Stimulated activated CD4-positive, alpha-beta T cell treated with anti-CD3 and anti-CD28 coated beads, Interleukin-15, amount 100 ng/mL, for 24 hours (primary cell): ENCODE measurements at places on chromosomes 13 and 19.
A peak's percentile ranks its signal among the peaks of the same experiment; 100 is the strongest.

DNA sequence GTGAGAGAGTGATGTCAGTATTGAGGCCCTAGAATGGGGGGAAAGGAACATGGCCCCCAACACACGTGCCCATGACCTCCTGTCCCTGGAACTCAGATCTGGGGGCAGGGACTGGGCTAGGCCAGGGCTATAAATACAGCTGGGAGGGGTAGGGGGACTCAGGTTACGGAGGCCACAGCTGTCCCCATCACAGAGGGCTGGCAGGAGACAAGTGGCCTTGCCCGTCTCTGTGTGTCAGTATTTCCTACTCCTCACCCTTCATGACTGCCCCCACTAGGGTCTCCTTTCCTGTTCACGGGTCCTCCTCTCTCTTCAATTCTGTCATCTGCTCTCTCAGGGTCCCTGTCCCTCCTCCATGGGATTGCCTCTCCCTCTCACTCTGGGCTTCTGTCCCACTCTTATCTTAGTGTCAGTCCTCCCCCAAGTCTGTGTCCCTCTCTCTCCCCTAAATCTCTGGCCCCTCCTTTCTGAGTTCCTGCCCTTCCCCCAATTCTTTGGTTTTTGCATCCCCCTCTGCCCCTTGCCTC lies 687 bp upstream of the HRC start:
- no peak for DNase-seq

GRCh38 chr19:51398096-51398704 lies 7.8 kb upstream of the C19orf84 start:
- no peak for DNase-seq

- no peak for DNase-seq
Measured at GRCh38 chr13:82947191-82947621, 935.1 kb downstream of the SLITRK1 start.

GRCh38 chr19:44657211-44657921 lies 13.7 kb downstream of the PVR start:
- DNase-seq, result peak; percentile 81

DNA sequence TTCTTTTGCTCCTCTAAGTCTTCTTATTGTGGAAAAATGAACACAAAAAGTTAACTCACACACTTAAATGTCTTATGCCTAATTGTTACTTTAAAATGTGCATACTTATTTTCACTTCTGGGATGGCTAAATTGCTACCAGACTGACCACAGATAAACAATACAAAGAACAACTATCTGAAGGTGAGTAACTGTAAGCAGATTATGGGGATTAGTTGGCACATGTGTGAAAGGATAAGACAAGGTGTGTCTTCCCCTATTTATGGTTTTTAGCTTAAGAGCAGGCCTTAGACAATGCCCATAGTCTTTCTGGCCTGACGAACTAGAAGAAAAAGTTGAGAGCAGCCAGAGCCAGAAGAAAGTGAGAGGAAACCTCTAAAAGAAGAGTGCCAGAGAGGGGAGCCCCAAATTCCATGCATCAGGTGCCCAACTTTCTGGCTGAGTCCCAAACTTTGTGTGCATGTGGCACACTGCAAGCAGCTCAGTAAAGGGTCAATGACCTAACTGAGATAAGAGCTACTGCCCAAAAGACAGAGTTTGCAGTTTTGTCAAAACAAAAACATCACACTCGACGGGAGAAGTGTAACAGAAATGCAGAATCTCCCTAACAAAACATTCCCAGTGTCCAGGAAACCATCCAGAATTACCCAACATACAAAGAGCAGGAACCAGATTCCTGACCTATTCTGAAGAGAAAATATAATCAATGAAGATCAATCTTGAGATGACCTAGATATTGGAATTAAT lies 375.4 kb downstream of the KCNRG start:
- no peak for DNase-seq

DNA sequence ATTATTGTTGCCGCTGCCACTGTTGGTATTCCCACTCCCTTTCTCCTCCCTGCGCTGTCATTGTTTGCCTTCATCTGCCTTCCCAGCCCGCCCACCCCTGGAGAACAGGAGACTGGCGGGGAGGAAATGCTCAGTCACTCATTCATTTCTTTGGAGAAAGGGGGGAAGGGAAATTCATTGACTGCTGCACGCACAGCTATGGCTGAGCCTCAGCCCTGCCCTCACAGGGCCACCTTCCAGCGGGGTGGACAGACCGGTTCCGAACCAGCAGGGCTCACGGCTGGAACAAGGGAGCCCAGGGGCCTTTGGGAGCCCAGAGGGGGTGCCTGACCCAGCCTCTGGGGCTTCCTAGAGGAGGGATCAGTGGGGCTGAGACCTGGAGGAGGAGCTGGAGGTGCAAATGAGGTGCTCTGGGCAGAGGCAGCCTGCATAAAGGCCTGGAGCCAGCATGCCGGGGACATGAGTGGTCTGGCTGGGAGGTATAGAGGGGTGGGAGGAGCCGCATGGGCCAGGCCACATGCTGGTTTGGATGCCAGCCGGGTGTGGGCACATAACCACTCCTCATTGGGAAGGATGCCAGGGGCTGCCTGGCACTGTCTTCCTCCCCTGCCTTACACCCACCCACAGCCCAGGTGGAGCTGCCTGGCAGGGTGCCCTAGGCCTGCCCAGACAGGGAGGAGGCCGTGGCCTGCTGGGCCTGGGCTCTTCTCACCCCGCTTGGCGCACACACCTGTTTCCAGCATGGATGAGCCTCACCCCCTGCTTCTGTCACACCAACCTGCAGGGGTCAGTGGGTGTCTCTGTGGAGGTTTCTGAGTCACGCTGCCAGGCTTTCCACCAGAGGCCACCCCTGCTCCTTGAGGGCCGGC lies 26.8 kb downstream of the PPP5C start:
- no peak for DNase-seq

- no peak for DNase-seq
Measured at GRCh38 chr13:50676602-50677001, 166.9 kb downstream of the DLEU7 start.

- no peak for DNase-seq
Measured at GRCh38 chr19:39196320-39196719, 444 bp upstream of the NCCRP1 start.

- no peak for DNase-seq
Measured at GRCh38 chr13:65595916-65596315, 1634.2 kb downstream of the PCDH9 start.

DNA sequence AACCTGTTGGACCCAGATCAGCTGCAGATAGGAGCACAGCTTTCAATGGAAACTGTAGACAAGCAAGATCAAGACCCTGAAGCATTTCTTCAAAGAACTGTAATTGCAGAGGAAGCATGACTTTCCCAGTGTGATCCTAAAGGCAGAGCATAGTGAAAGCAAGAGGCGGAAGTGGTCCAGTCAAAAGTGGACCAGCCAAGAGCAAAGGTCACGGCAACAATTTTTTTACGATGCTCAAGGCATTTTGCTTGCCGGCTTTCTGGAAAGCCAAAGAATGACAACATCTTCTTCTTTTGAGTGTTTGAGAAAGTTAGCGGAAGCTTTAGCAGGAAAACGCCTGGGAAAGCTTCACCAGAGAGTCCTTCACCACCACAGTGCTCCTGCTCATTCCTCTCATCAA lies 111.6 kb downstream of the RNF17 start:
- DNase-seq, result no peak

- peak; percentile 76 for DNase-seq
Measured at GRCh38 chr13:99425485-99426341, 75.6 kb upstream of the TM9SF2 start.

DNA sequence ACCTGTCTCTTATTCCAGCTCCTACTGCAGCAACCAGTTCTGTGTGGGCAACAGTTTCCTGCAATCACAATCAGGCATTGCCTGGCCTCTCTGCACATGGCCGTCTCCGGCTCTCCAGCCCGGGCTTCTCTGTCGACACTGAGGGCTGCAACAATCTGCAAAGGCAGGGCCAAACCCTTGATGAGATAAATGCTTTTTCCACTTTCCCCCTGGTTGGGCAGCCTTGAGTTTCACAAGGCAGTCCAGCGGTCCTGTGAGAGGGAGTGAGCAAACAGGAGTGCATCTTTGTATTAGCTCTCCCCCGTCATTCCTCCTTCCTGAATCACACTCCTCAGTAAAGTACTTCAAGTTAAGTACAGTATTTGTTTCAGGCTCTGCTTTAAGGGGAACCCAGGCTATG lies 40.7 kb upstream of the VWA8 start:
- DNase-seq, result no peak

GRCh38 chr19:2064788-2065524 lies 13.9 kb upstream of the MKNK2 start:
- DNase-seq, result no peak

DNA sequence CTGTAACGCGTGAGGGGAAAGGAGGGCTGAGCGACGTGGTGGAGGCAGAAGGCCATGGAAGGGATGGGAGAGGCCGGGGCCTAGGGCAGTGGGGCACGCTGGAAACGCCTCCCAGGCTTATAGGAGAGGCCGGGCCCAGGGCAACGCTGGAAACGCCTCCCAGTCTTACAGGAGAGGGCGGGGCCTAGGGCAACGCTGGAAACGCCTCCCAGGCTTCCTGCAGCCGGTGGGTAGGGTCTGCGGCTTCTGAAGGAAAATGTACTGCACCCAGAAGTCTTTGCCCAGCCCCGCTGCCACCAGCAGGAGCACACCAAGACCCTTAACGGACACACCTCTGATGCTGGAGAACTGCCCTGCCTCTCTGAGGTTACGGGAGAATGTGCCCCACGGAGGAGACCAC lies 9.1 kb downstream of the CACTIN start:
- peak; percentile 38 for DNase-seq

GRCh38 chr19:33348301-33349010 lies 25.1 kb upstream of the CEBPG start:
- no peak for DNase-seq

DNA sequence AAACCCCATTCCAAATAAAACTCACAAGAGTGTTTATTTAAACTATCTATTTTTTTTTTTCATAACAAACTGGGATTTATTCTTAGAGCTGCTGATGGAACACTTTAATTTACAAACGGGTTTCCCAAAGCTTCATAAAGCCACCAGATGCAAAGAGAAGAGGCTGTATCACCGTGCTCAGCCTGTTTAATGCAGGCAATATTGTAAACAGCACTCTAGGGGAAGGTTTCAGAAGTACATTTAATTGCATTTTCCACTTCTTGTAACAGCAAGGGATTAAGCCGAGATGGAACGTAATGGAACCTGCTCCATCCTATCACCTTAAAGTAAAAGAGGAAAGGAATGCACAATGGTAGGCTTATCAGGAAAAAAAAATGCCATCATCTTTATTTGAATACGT lies 550.6 kb upstream of the ARGLU1 start:
- no peak for DNase-seq

GRCh38 chr19:48051335-48052033 lies 7.6 kb upstream of the CABP5 start:
- DNase-seq, result no peak

GRCh38 chr19:31834070-31834469 lies 484.8 kb upstream of the TSHZ3 start:
- DNase-seq, result no peak

- DNase-seq, result no peak
Measured at GRCh38 chr19:29800100-29800825, 11.5 kb upstream of the CCNE1 start.

DNA sequence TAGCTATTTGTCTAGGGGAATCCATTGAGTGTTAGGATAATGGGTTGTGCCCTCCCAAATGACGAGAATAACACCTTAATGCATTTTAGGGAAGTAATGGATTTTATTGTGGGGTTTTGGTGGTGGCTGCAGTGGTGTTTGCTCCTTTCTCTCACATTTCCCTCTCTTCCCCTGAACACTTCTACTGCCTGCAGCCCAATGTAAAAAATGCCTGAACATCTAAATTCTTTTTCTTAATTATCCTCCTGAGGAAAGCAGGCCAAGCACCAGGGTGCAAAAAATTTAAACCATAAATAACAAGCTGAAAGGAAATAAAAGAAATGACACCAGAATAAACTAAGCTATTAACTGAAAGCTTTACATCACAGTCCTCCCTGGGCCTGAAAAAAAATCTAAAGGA lies 57.3 kb upstream of the PCDH8 start:
- no peak for DNase-seq

- DNase-seq, result no peak
Measured at GRCh38 chr19:3519126-3519525, 13.0 kb downstream of the FZR1 start.

- no peak for DNase-seq
Measured at GRCh38 chr13:106888148-106888547, 320.2 kb upstream of the ARGLU1 start.

GRCh38 chr13:105247830-105248229 lies 1287.6 kb downstream of the EFNB2 start:
- DNase-seq, result no peak

DNA sequence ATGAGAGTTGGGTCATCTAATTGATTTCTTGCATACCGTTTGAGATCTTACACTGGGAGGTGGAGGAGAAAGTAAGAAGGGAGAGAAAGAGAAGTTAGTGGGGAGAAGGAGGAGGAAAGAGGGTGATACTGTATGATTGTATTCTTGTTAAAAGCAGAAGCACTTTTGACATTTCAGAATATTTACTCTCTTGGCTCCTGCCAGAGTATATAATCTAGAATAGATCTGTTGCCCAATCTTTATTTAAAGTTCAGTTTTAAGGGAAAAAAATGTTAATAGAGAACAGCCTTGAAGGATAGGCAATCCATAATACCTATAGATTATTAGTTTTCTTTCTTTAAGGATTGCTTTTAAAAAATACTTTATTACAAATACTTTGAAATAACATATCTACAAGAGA lies 41.5 kb downstream of the PDS5B start:
- no peak for DNase-seq

- DNase-seq, result no peak
Measured at GRCh38 chr19:16419669-16420335, 52.0 kb downstream of the EPS15L1 start.

GRCh38 chr13:23957981-23958380 lies 60.7 kb upstream of the C1QTNF9B start:
- no peak for DNase-seq

GRCh38 chr13:92682832-92683517 lies 543.6 kb upstream of the GPC6 start:
- no peak for DNase-seq

GRCh38 chr19:39795001-39795400 lies 16.3 kb downstream of the LEUTX start:
- no peak for DNase-seq

DNA sequence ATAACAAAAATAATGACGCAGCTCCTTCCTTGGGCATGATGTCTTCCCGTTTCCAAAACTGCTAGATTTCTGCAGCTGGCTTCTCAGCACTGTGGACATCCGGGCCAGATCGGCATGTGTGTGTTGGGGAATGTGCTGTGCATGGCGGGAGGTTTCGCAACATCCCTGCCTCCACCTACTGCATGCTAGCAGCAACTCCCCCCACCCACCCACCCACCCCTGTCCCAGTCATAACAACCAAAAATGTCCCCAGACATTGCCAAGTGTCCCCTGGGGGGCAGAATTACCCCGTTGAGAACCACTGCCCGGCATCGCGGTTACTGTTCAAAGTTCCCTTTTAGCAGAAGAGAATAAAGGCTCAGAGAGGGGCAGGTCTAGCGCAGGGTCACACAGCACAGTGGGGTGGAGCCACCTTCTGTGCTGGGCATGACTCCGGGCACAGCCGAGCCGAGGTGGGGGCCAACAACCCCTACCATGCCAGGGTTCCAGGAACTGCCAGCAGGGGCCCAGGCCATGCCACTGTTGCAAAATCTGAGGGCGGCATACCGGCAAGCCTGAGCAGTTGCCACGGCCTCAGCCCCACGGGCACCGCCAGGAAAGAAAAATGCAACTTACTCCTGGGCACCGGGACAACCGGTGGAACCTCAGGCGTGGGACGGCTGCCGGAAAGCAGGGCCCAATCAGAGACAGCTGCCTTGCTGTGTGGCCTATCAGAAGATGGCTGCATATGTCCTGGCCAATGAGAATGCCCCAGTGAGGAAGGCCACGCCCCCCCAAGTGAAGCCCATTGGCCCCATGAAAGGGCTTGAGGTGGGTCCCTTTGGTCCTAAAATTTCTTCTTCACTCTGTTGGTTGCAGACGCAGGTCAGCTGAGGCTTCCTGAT lies 22.5 kb upstream of the NFIC start:
- peak; percentile 67 for DNase-seq
